ENCODE measurements at places on chromosomes 1 and 21. TPM values are rescaled to one million over a fixed set of nuclear protein-coding genes. Genes with fewer than 3 reads are reported as not detected.

The LAMB3 gene
- total RNA-seq: 1,572 TPM

The OVAAL gene
- not detected for total RNA-seq

The FCRL1 gene
- not detected for total RNA-seq

The KRTCAP2 gene
- 383 TPM for total RNA-seq

The SYTL1 gene
- 64.8 TPM for total RNA-seq

The HAO2 gene
- total RNA-seq: not detected

The VWA5B1 gene
- total RNA-seq: not detected

The KCNQ4 gene
- total RNA-seq: not detected

The KCNJ6 gene
- total RNA-seq: 0.28 TPM

The SPRR4 gene
- not detected for total RNA-seq

The DPT gene
- total RNA-seq: 1.9 TPM

The FNDC5 gene
- total RNA-seq: not detected

The MARK1 gene
- 12.9 TPM for total RNA-seq

The PDE9A gene
- total RNA-seq: not detected

The KCNK1 gene
- total RNA-seq: 24.3 TPM

The CR2 gene
- not detected for total RNA-seq

The AGBL4 gene
- not detected for total RNA-seq

The TARBP1 gene
- 45.5 TPM for total RNA-seq

The SPRR3 gene
- total RNA-seq: not detected

The GCSAML gene
- not detected for total RNA-seq

The DNAJC28 gene
- 0.39 TPM for total RNA-seq

The C1QA gene
- total RNA-seq: not detected

The LCE2C gene
- not detected for total RNA-seq

The CR1L gene
- total RNA-seq: not detected

The FCAMR gene
- total RNA-seq: not detected

The KCNJ9 gene
- 0.07 TPM for total RNA-seq

The PPIAL4G gene
- total RNA-seq: not detected

The NBPF20 gene
- total RNA-seq: 8.5 TPM

The SELENBP1 gene
- 11.6 TPM for total RNA-seq

The TRPM2 gene
- total RNA-seq: 11.0 TPM

The FAM72C gene
- total RNA-seq: 13.1 TPM

The HSD3B2 gene
- not detected for total RNA-seq

The MYCL gene
- total RNA-seq: 1.1 TPM

All from MCF 10A (cell line).